ENCODE measurements at places on chromosomes 2 and 18.

GRCh38 chr18:58805467-58806187, 59.0 kb upstream of the ZNF532 start:
- DNase-seq = no peak

GRCh38 chr2:28282861-28283646, 109.6 kb upstream of the FOSL2 start:
- no peak for DNase-seq

GRCh38 chr2:197268786-197269584, 41.6 kb downstream of the ANKRD44 start:
- no peak for DNase-seq

- peak; percentile 100 for DNase-seq
Measured at GRCh38 chr18:12376754-12377555, at the start of gene AFG3L2. TSS of gene AFG3L2 (minus strand) at chr18:12377227. CDS start at chr18:12377082, 145 bp downstream.

- no peak for DNase-seq
Measured at GRCh38 chr2:6069381-6069780, 377.2 kb downstream of the SOX11 start.

DNA sequence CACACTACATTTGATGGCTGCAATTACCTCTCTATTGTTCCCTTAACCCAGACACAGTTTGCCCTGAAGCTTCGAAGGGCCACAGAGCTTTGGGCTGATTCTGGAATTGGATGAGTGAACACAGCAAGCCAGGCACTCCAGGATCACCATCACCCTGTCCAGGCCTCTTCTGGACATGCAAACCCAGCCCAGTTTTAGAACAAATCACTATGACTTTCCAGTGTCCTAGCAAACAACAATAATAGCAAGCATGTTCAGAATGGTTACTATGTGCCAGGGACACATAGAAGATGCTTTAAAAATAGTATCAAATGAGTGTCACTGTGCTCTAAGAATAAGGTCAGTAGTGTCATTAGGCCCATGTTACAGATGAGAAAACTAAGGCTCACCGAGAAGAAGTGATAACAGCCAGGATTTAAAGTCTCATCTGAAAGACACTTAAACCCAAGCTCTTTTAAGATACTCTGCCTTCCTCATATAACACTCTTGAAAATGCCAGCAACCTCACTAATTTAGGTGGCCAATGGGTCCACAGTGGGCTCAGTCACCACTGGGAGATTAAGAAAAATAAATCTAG, 191.7 kb upstream of the STK17B start:
- DNase-seq = no peak

- DNase-seq = no peak
Measured at GRCh38 chr2:221437056-221437455, 135.0 kb downstream of the EPHA4 start.

GRCh38 chr2:579351-579886, 97.8 kb downstream of the TMEM18 start:
- no peak for DNase-seq

GRCh38 chr2:227491386-227491785, 19.4 kb downstream of the AGFG1 start:
- DNase-seq = no peak

- DNase-seq = no peak
Measured at GRCh38 chr2:16218625-16219024, 278.3 kb downstream of the MYCN start.

DNA sequence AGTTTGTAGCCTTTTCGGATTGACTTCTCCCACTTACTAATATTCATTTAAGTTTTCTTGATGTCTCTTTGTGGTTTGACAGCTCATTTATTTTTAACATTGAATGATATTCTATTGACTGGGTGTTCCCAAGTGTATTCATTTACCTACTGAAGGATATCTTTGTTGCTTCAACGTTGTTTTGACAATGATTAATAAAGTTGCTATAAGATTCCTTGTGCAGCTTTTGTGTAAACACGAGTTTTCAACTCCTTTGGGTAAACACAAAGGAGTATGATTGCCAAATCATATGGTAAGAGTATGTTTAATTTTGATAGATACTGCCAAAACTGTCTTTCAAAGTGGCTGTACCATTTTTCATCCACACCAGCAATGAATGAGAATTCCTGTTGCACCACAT, 1200.9 kb downstream of the DSC3 start:
- no peak for DNase-seq

GRCh38 chr2:37802211-37802752, 122.8 kb upstream of the RMDN2 start:
- DNase-seq = no peak

- DNase-seq = no peak
Measured at GRCh38 chr2:65386989-65387388, 45.4 kb downstream of the SPRED2 start.

GRCh38 chr2:101175991-101176390, 24.8 kb upstream of the TBC1D8 start:
- no peak for DNase-seq

GRCh38 chr18:49878567-49879270, 65.4 kb upstream of the ACAA2 start:
- no peak for DNase-seq

- DNase-seq = no peak
Measured at GRCh38 chr2:48080534-48081316, 174.4 kb upstream of the FBXO11 start.

DNA sequence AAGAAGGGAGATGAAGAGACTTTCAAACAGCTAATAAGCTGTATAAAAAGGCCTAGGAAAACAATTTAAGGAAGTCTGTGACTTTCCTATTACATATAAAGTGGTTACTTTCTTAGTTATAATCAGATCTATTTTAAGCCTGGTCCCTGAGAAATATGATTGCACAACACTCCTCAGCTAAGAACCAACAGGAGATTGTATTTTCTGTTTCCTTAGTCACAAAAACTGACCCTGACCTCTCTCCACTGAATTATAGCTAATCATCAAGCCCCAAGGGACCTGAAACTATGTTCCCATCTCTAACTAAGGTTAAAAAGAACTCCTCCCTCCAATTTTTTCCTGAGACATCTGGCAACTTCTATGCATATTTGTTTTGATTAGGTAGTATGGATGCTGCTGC, 106.9 kb downstream of the ROCK1 start:
- DNase-seq = no peak

DNA sequence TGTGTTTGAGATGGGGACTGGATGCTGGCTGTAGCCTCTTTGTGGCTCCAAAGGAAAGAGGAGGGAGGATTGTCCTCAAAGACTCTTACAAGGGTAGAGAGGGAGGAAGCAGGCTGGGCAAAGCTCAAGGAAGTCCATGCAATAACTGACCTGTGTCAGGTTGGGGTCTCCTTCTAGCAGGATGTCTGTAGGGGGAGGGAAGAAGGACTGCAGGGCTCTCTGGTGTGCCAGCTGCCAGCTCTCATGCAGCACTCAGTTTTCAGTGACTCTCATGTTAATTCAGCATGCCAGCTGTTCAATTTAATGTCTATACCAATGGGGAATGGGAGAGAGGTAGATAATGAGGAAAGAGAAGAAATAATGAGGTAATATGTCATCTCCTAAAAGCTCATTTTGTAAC, 85.3 kb upstream of the RANBP2 start:
- DNase-seq = no peak

DNA sequence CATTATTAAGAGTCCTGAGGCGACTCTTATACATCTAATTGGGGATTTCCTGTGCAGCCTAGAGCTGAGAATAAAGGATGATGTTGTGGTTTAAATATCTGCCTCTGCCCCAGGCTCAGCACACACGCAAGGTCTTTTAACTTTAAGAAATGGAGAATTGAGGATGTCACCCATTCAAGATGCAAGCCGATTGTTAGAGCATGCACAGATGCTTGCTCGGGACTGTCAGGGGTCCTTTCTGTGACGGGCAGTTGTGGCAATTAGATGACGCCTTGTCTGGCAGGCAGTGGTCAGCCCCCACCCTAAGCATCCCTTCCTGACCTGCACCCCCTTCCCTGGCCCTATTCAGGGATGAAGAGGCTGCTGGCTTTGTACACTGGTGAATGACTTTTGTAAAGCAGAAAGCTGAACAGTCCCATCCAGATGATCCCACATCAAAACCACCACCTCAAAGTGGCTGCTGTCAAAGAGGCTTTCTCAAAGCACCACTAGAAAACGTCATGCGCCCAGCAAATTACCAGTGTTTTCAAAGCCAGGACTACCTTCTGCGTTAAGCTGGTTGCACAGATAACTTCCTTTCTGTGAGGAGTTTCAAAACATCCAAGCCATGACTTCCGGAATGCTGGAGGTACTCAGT, 23.7 kb downstream of the FAM178B start:
- DNase-seq = peak; percentile 53

Measured in stimulated activated CD4-positive, alpha-beta T cell treated with anti-CD3 and anti-CD28 coated beads, Interleukin-12 subunit alpha, Interleukin-12 subunit beta, amount 100 ng/mL, for 48 hours (primary cell).